Hematopoietic multipotent progenitor cell treated with erythropoietin and hydrocortisone succinate and interleukin-3 and kit ligand, for 6 days (in vitro differentiated cells): ENCODE measurements at places on chromosomes 13 and 19.

- DNase-seq, result peak; percentile 44
Observed at GRCh38 chr19:3608750-3609322, 2.2 kb upstream of the TBXA2R start.

DNA sequence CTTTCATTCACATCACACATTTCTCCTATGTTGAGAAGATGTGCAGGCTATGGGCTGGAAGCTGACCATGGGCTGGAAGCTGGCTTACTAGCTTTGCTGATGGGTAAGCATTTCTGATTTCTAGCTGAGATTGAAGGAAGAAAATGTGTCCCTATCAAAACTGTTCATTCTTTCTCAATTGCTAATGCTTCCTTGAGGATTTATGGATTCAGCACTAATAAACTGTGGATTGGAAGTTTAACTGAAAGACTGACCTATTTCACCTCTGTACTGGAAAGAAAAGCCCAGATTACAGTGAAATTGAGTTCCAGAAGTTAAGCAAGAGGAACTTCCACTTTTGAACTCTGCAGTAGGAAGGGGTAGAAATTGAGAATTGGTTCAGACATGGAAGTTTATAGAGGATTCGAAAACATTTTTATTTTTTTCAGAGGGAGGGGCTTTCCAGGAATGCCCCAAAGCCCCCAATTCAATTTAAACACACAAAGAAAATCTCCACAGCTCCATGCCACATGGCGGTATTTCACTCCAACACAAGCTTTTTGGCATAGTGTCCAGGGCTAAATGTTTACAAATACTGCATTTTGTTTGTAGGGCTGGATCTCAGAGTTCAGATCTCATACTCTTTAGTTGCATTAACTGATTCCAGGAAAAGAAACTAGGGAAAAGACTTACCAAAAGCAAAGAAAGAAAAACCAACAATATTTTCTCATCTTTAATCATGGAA lies 61.2 kb upstream of the ARGLU1 start:
- DNase-seq, result no peak

DNA sequence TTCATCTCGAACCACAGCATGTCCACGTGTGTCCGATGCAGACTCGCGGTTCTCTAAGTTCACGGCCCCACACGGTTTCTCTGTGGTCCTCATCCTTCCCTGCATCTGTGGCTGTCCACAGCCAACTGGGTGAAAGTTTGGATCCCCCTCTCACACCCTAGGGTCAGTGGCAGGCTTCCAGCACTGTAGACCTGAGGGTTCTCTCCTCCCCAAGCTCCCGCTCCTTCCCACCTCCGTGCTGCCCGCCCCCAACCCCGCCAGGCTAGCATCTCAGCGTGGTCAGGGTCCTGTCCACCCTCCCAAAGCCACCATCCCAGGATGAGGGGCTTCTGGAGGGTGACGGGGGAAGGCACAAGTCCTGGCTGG lies 3.0 kb downstream of the ANGPTL4 start:
- no peak for DNase-seq

DNA sequence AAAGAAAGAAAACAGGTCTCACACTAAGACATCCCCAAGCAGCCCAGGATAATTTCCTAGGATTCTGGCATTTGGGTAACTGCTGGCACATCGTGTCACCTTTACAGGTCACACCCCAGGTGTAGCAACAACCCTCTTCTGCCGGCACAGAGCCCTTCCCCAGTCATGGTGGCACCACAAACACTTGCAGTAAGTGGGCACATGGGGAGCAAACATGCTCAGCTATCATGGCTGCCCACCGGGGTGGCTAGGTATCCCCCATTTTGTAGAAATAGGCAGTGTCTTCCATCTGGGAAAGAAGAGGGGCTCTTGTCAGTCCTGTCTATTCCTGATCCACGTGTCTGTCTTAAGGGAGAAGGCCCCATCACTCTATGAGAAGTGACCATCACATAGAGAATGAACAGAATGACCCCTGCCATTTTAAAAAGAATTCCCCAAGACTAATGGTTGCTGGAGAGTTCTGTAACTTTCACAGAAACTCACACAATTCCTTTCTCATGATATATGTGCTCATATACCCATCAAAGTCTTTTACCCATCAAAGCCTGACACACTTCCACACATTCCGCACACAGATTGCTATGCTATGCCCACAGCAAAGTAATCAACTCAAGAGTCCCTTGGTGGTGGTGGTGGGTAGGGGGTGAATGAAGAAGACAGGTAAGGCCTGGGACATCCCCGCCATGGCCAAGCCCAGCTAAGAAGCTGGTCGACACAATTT lies 33.3 kb downstream of the BRD4 start:
- no peak for DNase-seq

DNA sequence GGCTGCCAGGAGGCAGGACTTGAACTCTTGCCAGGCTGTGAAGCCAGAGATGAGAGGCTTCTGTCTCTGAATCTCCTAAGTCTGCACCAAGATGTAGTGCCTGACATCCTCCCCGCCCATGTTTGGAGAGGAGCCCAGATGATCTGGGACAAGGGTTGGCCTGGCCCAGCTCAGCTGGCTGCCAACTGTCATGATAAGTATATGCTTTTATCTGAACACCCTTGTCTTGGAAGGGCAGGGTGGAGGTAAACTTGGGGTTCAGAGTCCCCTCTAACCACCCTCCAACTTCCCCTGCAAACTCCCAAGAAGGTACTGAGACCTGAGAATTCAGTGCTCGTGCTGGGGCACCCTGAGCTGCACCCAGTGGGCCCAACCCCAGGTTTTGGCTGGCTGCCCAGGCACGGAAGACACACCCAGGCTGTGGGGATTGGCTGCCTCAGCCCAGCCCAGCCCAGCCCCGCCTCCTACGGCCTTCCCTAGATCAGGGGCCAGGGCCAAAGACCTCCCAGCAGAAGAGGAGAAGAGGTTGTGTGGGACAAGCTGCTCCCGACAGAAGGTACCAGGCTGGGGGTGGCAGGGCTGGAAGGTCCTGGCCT lies at the start of gene CYP4F12:
Gene CYP4F12, plus strand, starts transcription at position 508 of the 596 bp plus-strand sequence. CDS start 443 bp downstream, outside the sequence.
- peak; percentile 92 for DNase-seq

DNA sequence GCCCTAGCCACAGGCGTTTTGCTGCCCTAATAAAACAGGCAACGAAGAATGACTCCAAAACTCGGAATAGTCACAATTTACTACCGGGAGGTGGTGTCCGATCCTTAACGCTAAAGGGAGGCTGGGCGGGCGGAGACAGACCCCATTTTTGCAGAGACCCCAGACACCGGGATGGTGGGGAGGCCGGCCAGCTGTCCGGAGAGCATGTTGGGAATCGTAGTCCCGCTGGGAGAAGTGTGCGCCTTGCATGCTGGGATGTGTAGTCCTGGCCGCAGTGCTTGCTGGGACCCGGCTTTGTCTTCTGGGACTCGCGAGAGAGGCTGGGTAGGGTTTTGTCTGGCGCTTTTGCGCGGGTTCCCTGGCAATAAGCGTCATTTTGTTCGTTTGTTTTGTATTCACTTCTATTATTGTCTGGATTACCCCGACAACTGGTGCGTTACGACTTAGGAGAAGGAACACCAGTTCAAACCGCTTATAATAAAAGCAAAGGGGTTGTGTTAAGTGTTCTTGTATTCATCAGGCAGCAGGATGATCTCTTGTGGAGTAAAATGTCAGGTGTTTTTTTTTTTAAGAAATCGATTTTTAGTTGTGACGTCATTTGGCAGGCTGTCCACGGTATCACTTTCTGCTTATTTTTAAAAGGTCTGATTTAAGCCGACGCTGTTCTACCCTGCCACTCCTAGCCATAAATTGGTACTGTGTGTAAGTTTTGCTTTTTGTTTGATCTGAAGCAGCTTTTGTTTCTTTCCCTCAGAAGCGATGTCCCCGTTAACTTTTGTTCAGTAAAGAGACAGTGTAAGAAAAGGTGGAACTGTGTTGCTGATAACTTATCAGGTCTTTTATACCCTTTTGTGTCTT lies 676 bp upstream of the HSPH1 start:
- peak; percentile 99 for DNase-seq

DNA sequence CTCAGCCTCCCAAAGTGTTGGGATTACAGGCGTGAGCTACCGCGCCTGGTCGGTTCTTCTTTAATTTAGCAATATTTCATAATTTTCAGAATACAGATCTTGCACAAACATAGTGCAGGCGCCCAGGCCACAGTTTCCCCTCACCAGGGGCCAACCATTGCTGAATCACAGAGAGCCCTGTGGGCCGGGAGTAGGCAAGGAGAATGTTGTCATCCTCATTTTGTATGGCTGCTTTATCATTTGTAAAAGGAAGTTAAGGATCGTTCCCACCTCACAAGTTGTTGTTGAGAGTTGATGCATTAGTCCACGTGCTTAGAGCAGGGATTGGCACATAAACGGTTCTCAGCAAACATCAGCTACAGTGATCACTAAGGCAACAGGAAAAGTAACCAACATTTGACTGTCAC lies 30.2 kb downstream of the MEIS3 start:
- peak; percentile 58 for DNase-seq

DNA sequence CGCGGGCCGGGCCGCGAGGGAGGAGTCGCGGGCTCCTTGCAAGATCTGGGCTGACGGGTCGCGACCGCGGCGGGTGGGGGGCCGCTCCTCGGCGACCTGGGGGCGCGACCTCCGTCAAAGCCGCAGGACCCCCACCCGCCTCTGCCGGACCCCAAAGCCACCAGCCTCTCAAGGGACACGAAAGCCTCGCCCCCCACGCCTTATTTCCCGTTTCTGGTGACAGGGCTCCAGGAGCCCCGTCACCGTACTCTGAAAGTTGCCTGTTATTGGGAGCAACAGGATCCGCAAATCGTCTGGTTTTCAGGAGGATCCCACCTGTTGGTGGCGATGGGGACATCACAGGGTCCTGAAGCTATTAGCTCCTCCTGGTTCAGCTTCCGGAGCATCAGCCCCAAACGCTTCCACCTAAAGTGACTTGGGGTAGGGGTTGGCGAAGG lies 530 bp downstream of the MAU2 start:
- DNase-seq, result peak; percentile 48

DNA sequence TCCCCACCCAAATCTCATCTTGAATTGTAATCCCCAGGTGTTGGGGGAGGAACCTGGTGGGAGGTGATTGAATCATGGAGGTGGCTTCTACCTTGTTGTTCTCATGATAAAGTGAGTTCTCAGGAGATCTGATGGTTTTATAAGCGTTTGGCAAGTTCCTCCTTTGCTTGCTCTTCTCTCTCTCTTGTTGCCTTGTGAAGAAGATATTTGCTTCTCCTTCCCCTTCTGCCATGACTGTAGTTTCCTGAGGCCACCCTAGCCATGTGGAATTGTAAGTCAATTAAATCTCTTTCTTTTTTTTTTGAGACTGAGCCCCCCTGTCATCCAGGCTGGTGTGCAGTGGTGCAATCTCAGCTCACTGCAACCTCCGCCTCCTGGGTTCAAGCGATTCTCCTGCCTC lies 34.4 kb downstream of the VSTM1 start:
- no peak for DNase-seq

- DNase-seq, result no peak
Observed at GRCh38 chr13:75685239-75685697, 49.1 kb downstream of the LMO7 start.

DNA sequence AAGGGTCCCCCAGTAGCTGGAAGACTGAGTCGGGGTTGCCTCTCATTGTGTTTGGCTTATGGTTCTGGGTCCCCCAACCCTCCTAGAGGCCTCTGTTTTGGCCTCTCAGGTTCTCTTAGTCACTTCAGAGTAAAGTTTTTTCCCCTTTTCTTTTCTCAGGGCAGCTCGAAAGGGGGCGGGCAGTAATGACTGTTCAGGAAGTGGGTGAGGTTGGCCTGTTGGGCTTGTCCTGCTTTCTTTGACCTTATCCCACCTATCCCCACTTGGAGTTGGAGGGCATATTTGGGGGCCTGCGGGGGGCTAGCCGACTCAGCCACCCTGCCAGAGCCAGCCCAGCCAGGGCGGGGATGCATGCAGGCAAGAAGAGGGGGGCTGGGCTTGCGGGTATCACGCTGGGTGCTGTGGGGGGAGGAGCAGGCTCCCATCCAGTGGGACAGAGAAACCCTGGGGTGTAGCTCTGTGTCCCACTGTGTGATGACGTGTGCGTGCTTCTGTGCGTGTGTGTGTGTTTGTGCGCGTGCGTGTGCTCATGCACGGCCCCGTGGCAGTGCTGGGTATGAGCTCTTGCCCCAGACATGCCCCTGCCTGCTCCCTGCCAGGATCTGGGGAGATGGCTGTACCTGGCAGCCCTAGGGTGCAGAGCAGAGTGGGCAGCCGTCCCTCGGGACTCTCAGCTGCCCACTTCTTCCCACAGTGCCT lies 1.4 kb downstream of the CIC start:
- peak; percentile 86 for DNase-seq

DNA sequence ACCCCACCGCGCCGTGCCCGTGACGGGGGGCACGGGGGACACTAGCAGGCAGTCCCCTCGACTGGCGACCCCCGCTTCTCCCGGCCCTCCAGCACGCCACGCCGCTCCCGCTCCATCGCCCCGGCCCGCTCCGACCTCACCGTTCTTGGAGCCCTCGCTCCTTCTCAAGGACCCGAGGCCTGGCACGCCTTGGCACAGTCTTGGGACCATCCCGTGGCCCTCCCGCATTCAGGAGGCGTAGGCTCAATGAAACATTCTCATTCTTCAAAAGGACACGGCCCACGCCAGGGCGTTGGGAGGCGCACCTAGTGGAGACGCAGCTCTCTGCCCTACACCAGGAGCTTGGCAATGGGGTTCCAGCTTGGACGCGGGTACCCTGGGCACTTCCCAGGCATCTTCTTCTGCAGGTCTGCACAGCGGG lies 473 bp upstream of the CERS1 start:
- peak; percentile 34 for DNase-seq

DNA sequence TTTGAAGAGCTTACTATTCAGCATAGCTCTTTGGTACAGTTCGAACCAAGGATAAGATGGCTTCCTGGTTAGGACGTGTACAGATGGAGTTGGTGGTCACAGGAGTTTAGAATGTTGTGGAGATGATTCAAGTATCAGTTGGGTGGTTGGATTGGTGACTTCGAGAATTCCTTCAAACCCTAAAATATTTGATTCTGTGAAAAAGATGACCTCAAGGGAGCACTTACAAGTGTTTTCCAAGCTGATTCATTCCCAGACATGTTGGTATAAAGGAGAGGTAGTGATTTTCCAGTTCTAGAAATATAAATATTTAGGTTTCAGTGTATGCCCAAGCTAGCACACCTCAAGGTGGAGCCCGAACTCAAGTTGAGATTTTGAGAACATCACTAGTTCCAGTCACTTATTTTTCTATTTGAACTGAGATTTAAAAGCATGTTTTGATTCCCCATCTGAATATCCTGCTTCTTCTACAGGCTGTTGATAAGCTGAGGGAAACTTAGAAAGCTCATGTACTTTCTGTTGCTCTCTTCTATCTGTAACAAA lies 306.1 kb downstream of the DCT start:
- no peak for DNase-seq

- DNase-seq, result no peak
Observed at GRCh38 chr19:13066933-13067807, 35.5 kb downstream of the LYL1 start.

- DNase-seq, result no peak
Observed at GRCh38 chr13:74274916-74275315, 140.7 kb upstream of the KLF12 start.

- DNase-seq, result no peak
Observed at GRCh38 chr13:27130979-27131623, 40.5 kb downstream of the USP12 start.

- DNase-seq, result no peak
Observed at GRCh38 chr13:43269037-43269481, 245.7 kb downstream of the DNAJC15 start.
